ENCODE measurements at places on chromosomes 2 and 18.

GRCh38 chr2:224556381-224556780, 28.8 kb downstream of the CUL3 start:
- DNase-seq, result no peak

DNA sequence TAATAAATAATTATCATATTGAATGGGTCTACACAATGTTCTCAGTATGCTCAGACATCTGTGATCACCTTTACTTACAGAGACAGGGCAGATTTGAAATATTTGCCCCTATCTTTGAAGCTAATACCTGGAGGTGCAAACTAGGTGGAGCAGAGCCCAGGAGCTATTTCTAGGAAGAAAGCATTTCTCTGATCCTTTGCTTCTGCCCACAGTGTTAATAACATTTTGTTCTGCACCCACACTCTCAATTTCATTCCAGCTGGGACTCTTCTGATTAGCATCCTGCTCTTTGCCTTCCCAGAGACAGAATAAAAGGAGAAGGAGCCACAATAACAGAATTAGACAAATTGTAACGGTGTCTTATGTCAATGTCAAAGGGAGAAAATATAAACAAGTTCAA, 11.6 kb upstream of the SCN2A start:
- no peak for DNase-seq

- DNase-seq, result no peak
These were observed 212.2 kb upstream of the THUMPD2 start for GRCh38 chr2:39991298-39991697.

- DNase-seq, result no peak
These were observed 266 bp downstream of the KDM3A start for GRCh38 chr2:86441392-86441881.

GRCh38 chr2:44450806-44451205, 89.1 kb downstream of the CAMKMT start:
- DNase-seq, result no peak

- no peak for DNase-seq
These were observed 463.3 kb upstream of the CELF4 start for GRCh38 chr18:38028946-38029345.

DNA sequence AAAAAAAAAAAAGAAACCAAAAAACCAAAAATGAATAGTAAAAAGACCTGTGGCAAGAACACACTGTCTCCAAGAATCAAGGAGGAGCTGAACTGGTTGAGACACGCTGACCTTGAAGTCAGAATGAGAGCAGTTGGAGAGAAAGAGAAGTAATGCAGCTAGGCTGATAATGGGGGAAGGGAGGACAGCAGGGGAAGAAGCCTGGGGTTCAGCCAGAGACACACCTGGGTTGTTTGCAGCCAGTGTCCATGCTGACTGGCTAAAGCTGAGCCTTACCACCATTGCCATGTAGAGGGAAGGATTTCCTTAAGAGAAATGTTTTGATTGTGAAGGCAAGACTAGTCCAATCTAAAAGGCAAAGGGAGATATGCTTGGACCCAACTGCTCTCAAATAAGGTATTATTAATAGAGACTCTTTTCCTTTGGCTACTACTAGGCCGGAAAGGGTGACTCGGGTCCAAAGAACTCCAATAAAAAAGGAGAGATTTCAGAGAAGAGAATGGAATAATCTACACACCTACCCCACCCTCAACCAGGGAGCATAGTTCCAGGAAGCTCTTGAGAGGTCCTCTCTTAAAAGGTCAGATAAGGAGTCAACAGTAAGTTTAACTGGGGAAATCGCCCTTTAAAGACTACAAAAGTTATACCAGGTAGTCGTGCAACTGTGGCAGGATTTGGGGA, 25.2 kb upstream of the REL start:
- no peak for DNase-seq

GRCh38 chr2:36493306-36493705, 104.7 kb downstream of the FEZ2 start:
- DNase-seq, result no peak

DNA sequence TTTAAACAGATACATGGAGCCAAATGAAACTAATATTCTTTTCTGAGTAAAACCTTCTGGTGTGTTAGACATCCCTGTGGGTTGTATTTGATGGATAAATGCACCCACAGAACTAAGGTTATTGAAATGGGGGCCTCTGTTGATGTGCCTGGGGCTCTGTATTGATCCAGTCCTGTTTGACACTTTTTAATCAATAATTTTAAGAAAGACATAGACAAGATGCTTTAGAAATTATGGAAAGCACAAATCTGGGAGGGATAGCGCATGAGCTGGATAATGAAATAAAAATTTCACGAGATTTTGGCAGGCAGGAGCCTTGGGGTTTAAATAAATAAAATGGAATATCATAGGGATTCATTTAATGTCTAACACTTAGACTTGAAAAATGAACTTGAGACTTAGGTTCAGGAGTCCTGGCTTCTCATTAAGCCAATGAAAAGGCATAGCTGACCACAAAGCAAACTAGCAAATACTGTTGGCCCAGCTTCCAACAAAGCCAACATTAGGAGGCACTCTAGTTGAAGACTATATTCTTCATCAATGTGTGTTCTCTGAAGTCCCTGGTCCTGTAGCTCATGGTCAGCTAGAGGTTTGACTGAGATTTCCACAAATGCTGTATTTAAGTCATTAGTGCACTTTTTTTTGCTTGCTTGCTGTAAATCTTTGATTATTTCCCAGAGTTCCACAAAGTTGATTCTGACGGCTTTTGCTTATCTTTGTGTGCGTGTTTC, 64.2 kb upstream of the SH3RF3 start:
- DNase-seq, result no peak

GRCh38 chr2:190535586-190535985, 1.1 kb upstream of the NEMP2 start:
- no peak for DNase-seq

GRCh38 chr2:56231361-56231760, 47.6 kb downstream of the CCDC85A start:
- no peak for DNase-seq

DNA sequence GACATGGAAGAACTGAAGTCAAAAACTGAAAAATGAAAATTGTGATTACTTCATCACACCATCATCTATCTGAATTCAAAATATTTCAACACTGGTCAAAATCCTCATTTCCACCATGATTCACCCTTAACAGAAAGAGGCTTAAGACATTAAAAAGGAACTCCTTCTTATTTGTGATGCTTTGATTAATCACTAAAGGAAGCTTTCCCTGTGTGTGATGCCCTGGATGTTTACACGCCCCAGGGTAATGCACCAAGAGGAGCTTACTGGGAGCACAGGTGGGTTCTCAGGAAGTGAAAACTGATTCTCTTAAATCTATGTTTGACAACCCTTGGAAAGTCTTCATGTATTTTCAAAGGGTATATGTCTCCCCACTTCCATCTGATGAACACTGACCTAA, 11.5 kb downstream of the GRB14 start:
- DNase-seq, result no peak

DNA sequence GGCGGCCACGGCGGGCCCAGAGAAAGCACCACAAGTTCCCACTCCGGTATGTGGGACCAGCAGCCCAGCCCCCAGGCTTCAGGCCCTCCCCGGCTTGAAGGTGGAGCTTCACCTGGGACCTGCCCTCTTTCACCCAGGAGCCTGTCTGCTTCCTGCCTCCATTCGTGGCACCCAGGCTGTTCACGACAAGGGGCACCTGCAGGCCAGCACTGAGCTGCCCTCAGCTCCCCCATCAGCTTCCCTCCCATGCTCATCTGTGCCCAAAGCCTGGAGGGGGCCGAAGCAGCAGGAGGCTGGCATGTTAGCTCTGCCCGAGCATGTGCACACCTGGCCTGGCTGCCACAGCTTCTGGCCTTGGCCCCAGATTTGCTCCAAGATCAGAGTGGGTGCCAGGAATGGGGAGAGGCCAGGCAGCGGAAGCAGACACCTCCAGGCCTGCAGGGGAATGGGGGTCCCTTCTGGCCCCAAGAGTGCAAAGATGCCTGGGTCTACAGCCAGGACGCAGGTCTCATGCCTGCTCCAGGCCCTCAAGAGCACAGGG, 312.4 kb upstream of the SYT4 start:
- no peak for DNase-seq

- DNase-seq, result peak; percentile 40
These were observed 632.4 kb downstream of the NYAP2 start for GRCh38 chr2:226031647-226032501.

- peak; percentile 49 for DNase-seq
These were observed 49.5 kb downstream of the TGIF1 start for GRCh38 chr18:3499501-3499900.

DNA sequence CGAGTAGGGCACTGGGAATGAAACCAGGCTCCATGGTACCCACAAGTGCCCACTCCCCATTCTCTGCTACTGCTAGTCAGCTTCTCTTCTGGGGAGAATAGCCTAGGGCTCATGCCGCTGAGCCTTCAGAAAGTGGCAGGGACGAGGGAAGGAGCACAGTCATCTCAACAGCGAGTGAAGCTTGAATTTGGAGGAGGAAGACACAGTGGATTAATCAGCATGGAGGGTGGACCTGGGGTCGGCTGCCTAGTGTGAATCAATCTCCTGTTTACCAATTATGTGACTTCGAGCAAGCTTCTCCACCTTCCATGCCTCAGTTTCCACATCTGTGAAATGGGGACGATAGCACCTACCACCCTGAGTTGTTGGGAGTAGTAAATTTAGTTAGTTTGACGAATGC, 157.0 kb downstream of the SEPTIN10 start:
- no peak for DNase-seq

Data from AG08396 (cell line).